HuH-7.5 (cell line): ENCODE measurements at places on chromosomes 3 and 15.

DNA sequence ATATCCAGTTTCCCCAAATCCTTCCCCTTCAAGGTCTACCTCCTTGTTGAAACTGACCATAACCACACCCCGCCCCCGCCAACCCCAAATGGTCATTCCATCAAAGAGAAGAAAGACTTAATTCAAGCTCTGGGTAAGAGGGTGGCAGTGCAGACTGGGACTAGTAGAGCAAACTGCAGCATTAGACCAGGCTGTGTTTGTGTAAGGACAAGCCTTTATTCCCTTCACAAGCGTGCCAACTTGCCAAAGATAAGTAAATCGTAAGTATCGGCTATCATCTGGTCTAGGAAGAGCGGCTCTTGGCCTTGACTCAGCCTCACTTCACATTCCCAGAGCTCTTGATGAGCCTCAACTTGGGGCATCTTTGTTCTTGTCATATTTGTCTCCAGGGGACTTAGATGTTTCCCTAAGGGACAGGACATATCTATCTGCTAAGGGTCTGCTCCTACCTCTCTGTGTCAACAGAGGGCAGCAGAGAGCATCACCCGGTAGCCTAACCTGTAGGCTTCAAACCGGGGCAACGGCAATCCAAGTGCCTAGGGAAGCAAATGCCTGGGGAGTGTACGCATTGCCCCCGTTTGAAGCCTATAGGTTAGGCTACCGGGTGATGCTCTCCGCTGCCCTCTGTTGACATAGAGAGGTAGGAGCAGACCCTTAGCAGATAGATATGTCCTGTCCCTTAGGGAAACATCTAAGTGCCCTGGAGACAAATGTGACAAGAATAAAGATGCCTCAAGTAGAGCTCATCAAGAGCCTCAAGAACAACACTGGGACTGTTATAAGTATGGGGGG is 8.9 kb upstream of the MAP3K13 start:
- DNase-seq: peak; percentile 51

DNA sequence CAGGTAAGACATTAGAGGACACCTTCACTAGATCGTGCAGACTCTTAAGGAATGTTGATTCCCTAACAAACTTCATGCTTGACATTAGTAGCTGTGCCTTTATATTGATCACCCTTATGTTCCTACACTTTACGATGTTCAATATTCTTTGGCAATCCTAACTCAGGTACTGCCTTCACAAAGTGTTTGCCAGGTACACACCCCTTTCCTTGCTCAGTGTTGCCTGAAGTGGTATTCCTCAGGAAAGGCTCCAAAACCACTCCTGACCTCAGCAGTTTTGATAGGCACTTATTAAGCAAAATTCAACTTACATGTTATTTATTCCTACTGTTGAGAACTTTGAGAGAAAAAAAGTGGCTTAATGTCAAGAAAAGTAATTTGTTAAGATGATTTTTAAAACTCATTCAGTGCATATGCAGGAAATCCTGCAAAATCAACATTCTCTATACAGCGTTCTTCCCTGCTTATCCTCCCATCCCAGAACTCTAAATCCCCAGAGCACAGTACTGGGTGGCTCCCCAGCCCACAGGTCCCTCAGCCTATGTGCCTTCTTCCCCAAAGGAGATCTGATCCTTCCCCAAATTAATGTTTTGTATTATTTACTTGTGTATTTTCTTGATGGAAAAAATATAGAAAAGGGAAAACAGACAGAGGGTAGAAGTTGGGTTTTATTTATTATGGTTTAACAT is 260.7 kb downstream of the MECOM start:
- no peak for DNase-seq

GRCh38 chr15:81174792-81175327 is 21.8 kb upstream of the IL16 start:
- DNase-seq: no peak

DNA sequence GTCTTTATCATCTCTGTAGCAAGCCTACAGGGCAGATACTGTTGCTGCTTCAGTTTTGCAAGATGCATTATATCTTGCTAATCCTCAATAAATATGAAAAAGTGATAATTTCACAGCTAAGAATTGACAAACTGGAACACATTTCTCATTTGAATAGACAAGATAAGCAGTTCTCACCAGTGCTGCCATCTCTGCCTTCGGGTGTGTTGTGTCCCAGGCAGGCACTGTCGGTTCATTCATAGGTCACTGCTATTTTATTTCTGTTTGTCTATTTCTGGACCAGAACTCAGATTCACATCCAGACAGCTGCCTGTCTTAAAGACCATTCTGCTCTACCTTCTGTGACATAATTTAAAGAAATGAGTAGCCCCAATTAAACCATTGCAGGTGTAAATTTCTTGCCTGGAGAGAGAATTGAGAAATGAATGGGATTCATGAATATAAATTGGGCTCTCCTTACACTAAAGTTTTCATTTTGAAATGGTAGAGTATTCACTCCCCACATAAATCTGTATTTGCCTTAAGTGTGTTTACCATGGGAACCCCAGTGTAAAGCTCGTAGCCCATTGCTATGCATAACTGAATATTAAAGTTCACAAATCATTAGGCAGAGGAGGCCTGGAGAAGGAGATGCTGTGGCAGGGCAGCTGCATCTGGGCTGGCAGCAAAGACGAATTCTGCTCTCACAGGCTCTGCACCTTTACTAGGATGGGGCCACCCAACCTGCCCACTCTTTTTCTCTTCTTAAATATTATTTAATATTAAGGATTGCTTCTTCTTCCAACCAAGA is 149.9 kb downstream of the ARPP21 start:
- DNase-seq: no peak

- no peak for DNase-seq
Measured at GRCh38 chr3:42517117-42517516, 14.7 kb downstream of the VIPR1 start.

- DNase-seq: no peak
Measured at GRCh38 chr15:62653122-62653521, 389.4 kb upstream of the TPM1 start.

GRCh38 chr3:41431386-41431785 is 232.1 kb downstream of the CTNNB1 start:
- DNase-seq: no peak

GRCh38 chr3:184584464-184584891 is 22.9 kb downstream of the EPHB3 start:
- no peak for DNase-seq

GRCh38 chr15:43880406-43881194 is 53.8 kb downstream of the WDR76 start:
- DNase-seq: no peak

- DNase-seq: no peak
Measured at GRCh38 chr15:59722476-59722875, 33.4 kb upstream of the BNIP2 start.

GRCh38 chr15:100457201-100457600 is 71.5 kb downstream of the CERS3 start:
- DNase-seq: no peak

DNA sequence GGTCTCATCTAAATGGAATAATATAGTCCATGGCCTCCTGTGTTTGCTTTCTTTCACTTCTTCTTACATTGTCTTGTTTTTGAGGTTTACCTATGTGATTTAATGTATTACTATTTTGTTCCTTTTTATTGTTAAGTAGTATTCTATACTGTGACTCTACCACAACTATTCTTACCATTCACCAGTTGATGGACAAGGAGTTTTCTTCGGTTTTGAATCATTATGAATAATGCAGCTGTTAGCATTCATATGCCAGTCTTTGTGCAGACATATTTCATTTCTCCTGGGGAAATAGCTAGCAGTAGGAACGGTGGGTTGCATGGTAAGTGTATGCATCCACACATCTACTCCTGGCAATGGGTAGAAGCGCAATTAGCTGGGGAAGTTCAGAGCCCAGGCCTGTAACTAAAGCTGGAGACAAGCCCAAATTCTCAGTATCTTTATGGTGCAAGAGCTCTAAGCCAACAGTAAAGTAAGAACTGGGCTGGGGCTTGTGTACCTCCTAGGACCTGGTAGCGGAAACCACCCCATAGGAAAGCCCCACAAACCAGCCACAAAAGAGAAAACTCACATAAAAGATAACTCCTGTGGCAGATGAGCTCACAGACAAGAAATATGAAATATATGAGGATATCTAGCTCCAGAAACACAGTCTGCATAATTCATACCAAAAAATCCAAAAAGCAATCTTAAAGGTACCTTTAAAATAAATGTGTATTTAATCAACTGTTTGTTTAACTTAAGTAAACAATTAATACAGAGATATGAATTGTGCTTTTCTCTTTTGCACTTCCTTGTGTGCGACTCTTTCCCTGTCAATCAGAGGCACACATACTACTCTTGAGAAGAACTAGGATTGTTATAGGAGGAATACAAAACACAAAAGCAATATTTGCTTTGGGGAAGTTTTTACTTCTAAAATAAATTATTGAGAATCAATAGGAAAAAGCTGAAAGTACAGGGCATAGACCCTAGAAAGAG is 2.7 kb upstream of the CSTA start:
- no peak for DNase-seq

GRCh38 chr3:183085634-183086390 is 13.5 kb downstream of the MCCC1 start:
- no peak for DNase-seq

GRCh38 chr3:77618686-77619085 is 578.8 kb downstream of the ROBO2 start:
- DNase-seq: no peak

DNA sequence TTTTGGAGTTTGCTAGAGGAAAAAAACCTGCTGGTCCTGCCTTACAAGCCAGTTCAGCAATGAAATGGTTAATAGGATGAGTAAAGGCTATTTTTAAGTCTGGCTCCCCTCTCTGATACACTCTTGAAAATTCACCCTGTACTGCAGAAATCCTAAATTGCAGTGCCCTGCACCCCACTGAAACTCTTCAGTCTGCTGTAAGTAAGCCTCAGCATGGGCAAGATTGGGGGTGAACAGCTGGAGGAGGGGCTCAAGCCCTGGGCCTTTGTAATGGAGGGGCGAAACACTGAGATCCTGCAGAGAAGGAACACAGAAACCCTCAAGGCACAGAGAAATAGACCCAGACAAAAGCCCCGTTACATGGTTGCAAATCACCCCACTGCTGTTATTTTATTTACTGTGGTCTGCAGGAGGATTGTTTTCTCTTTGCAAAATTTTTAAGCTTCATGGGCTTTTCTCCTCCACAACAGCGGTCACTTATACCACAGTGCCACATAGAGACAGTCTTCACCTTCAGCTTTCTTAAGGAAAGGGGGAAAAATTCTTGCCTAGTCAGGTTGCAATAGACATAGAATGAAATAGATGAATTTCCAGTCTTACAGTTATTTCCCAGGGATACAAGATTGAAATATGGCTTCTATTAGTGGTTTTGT is 45.0 kb downstream of the SOX2 start:
- DNase-seq: no peak

GRCh38 chr3:58441514-58442450 is 8.2 kb upstream of the PDHB start:
- DNase-seq: no peak

GRCh38 chr3:24683633-24684384 is 189.2 kb upstream of the THRB start:
- no peak for DNase-seq

DNA sequence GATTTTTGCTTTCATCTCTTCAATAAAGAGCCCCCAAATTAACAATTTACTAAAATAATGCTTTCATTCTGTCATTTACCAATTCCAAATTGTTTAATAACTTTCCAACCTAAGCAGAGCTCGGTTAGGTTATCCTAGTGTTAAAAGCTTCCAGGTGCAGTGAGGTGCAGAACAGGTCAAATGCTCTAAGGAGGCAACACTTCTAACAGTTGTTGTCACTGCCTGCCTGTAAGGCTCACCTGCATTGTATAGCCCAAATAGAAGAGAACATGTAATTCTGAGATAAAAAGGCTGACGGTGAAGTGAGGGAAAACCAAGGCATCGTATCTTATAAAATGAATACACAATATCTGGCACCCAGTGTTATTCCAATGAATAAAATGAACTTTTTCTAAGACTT is 9.1 kb downstream of the ZNF280D start:
- no peak for DNase-seq

- DNase-seq: no peak
Measured at GRCh38 chr3:52132930-52133329, 21.3 kb downstream of the POC1A start.

GRCh38 chr3:26757978-26758377 is 135.4 kb downstream of the LRRC3B start:
- no peak for DNase-seq

GRCh38 chr3:125331243-125331642 is 43.9 kb downstream of the ZNF148 start:
- DNase-seq: no peak

DNA sequence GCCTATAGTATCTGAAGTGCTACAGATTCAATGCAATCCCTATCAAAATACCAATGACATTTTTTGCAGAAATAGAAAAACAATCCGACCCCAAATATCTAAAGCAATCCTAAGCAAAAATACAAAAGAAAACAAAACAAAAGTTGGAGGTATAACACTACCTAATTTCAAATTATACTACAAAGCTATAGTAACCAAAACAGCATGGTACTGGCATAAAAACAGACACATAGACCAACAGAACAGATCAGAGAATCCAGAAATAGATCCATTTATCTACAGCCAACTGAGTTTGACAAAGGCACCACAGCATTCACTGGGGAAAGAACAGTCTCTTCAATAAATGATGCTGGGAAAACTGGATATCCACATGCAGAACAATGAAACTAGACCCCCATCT is 23.8 kb upstream of the CDAN1 start:
- no peak for DNase-seq

DNA sequence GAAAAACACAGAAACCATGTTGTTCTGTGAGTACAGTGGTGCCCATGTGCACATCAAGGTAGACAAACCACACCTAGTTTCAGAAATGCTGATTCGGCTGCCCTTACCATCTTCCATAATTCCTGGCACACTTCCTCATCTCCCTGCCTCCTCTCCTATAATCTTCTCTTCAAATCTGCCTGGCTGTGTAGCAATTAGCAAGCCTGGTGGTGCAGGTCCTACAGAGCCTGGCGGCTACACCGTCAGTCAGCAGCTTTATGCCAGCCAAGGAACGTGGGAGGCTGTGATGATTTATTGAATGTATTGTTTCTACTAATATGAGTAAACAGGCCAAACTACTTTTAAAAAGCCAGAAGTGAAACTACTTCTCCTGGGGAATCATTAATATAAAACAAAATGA is 106.8 kb downstream of the SEMA6D start:
- DNase-seq: no peak

GRCh38 chr3:189288348-189289235 is 116.8 kb downstream of the TPRG1 start:
- no peak for DNase-seq

DNA sequence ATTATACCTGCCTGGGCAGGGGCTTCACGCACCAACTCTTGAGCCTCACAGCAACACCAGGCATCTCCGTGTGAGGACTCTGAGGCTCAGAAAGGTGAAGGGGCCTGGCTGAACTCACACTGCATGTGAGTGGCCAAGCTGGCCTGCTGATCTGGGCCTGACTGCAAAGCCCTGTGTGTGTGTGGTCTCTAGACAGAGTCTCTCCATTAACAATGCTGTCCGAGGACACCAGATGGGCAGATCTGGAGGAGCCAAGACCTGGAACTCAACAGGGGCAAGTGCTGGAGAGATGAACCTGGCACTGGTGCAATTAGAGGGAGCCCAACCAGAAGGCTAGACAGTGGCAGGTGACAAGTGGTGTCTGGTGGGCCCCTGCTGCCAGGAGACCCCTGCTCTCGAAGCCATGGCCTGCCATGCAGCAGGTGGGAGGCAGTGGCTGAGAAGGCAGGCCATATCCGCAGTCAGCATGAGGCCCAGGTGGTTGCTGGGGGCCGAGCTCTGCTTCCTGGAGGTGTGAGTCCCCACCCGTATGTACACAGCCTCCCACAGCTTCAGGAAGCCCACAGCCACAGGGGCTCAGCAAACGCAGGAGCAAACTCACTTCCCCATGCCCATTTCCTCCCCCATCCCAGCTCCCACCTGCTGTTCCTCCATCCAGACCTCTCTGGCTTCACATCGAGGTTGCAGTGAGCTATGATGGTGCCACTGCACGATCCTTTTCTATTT is 39.0 kb downstream of the CYP11A1 start:
- DNase-seq: no peak
